ENCODE measurements at places on chromosomes 12 and 14.

- DNase-seq: no peak
These were observed 23.2 kb downstream of the LGALS3 start for GRCh38 chr14:55152052-55152753.

DNA sequence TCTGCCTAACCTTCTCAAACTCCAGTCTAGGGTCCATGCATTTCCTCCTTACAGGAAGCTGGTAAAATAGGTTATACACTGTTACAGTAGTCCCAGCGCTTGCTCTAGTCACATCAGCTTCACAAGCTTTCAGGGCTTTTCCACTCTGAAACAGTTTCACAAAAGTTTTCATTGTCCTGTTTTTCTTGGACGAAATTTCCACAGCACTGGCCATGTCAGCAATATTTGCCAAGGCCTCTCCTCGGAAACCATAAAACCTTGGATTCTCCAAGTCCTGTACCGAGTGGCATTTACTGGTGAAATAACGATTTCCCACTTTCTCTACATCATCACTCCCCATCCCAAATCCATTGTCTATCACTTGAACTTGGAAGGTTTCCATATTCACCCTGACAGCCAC lies 2.1 kb downstream of the MLH3 start:
- no peak for DNase-seq

DNA sequence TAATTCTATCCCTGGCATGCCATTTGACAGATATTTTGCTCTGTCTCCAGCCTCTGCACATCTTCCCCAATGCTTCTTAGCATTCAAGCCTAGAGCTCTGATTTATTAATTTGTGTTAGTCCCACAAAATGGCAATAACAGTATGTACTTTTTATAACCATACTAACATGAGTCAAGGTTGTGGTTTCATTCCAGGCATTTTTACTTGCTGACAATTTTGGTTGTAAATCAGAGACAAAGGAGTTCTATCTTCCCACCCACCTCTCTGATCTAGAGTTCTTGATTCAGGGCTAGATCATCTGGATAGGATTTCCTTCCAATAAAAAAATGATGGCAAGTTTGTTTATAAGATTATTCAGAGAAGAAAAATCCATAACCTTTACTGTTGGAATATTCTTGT lies 18.5 kb upstream of the CISTR start:
- DNase-seq: no peak

- no peak for DNase-seq
These were observed 189.5 kb downstream of the TTC8 start for GRCh38 chr14:89013698-89014568.

DNA sequence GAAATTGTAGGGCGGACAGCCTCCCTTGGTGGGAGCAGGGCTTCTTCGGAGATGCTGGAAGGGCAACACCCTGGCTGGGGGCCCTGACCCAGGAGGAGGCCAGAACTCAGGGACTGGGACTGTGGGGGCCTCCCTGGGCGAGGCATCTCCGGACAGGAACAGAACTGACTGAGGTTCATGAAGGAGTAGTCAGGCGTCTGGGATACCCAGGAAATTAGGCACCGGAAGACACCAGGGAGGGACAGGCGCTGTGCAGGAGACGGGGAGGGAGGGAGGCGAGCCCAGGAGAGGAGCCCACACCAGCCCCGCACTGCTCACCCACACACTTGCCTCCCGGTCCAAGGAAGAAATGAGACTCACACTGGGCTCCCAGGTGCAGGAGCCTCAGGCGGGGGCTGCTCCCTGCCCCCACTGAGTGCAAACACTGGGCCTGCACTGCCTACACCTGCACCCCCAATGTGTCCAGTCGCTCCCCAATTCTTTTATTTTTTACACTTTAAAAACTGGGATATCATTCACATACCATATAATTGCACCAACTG lies 262.6 kb upstream of the SFSWAP start:
- no peak for DNase-seq

DNA sequence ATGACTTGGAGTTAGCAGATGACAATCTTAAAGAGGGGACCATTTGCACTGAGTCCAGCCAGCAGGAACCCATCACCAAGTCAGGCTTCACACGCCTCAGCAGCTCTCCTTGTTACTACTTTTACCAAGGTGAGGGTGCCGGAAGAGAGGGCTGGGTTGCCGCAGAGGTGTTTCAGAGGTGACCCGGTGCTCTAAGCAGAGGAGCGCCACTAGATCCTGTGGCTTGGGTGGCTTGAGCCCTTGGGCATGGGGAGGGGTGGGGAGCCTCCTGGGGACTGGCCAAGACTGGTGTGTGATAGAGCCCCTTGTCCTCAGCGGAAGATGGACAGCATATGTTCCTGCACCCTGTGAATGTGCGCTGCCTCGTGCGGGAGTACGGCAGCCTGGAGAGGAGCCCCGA lies 17.7 kb downstream of the POP5 start:
- DNase-seq: no peak

GRCh38 chr12:109247831-109248654 lies 61.0 kb downstream of the FOXN4 start:
- no peak for DNase-seq

DNA sequence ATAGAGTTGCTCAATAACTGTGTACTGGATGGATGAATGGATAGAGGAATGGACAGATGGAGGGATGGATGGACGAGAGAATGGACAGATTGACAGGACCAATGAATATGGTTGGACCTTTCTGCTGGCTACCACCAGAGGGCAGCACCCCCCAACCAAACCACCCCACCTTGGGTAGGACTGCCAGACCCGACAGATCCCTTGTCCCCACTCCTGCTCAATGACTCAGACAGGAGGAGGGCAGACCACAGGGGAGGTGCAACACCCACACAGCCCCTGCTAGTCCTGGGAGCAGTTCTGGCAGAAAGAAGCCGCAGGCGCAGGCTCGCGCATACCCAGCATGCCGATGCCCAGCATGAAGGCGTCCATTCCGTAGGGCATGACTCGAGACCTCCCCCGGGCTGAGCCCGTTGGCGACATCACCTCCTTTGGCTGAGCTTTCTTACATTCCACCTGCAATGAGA lies 12.4 kb downstream of the MSI1 start:
- peak; percentile 82 for DNase-seq

GRCh38 chr12:116368196-116369194 lies 91.0 kb upstream of the MED13L start:
- no peak for DNase-seq

DNA sequence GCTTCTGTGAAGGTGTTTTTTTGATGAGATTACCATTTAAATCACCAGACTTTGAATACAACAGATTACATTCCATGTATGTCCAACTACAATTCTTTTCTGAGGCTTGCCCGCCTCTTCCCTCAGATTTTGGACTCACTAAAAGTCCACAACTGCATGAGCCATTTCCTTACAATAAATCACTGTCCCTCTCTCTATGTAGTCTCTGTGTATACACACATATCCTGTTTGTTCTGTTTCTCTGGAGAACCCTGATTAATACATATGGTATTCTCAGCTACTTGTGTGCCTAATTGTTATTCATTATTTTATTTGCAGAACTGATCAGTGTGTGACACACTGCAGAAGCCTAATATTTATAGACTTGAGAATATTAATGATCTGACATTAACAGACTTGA lies 2.4 kb upstream of the MIPOL1 start:
- no peak for DNase-seq

- peak; percentile 85 for DNase-seq
These were observed 379.6 kb downstream of the LRIG3 start for GRCh38 chr12:58540480-58541299.

GRCh38 chr12:2057041-2057794 lies 4.4 kb downstream of the CACNA1C start:
- peak; percentile 63 for DNase-seq

DNA sequence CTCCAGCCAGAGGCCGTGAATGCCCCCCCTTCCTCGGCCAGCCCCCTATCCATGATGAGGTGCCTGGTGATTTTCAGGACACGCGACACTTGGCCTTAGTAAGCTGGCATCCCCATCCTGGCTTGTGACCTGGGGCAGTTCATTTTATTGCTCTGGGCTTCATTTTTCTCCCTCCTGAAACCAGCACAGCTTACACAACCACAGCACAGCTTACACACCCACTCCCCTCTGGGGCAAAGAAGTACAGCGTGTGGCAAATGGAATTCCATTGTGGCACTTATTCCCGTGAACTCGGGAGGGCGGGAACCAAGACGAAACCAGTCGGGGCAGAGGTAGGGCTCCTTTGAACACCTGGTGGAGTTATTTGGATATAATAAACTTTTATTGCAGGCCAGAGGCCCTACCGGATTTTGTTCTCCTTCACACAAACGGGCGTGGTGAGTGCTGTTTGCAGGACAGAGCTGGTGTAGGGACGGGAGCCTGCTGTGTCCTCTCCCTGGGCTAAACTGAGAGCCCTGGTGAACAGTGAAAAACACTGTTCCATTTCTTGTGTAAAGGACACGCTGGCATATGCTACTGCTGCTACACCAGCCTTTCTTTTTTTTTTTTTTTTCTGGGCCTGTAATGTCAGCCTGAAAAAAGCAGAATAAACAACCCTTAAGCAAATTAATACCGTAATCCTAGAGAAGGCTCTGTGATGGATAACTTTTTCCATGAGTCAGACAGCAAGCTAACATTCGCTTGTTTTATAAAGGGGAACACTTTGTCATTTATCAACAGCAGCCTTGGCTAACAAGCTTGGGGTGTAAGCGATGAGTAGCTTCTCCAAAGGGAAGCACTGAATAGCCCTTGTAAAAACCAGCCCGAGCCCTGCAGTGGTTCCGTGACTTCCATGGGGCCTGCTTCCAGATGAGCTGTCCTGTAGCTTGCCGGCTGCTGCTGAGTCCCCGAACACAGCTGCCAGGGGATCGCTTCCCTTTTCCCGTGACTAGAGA lies 29.3 kb downstream of the CD9 start:
- DNase-seq: no peak

GRCh38 chr14:72609205-72609916 lies 284.5 kb downstream of the DPF3 start:
- DNase-seq: no peak

DNA sequence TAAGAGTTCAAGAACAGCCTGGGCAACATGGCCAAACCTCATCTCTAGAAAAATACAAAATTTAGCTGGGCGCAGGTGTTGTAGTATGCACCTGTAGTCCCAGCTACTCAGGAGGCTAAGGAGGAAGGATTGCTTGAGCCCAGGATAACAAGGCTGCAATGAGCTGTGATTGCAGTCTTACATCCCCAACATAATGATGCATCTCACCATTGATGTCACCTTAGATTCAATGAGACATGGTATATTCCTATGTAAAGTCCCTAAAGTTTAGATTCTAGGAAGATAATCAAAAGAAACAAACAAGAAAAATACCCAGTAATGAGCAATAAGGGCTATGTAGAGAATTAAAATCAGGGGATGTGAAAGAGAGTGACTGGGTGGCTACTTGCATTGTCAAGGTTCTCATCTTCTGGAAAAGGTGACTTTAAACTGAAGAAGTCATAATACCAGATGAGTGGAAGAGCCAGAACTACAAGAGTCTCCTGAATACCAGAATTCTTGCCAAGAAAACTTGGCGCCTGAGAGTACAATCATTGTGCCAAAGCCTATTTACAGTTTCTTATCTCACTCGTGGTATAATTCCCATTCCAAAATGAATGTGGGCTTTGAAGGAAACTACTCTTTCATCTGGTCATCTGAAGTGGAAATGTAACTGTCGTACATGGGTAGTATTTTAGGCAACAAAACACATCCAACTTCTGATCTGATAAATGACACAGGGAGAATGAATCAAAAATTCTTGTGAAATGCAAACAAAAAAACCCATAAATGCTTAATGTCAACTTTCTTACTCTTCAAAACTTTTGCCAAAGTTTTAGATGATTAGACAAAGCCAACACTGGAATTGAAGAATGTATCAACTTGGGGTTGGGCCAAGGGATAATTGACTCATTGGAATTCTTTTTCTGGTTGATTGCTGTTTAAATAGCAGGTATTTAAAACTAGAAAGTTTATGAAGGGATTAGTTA lies 81.1 kb upstream of the ST8SIA1 start:
- DNase-seq: no peak

GRCh38 chr14:61610900-61611299 lies 84.4 kb upstream of the HIF1A start:
- DNase-seq: no peak

DNA sequence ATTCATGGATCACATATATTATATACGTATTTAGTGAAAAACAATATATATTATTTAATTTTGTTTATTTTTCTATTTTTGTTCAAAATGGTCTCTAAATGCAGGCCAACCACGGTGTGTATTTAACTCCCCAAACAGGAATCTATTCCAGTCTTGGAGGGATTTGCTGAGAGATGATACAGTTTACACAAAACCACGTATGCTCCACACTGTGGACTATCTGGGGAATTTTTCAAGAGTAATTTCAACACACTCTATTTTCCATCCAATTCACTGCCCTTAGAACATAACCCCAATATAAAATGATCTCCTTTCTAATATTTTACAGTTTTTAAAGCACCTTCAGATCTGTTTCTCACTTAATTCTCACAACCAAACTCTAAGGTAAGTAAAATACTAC lies 15.3 kb downstream of the EML1 start:
- DNase-seq: no peak

DNA sequence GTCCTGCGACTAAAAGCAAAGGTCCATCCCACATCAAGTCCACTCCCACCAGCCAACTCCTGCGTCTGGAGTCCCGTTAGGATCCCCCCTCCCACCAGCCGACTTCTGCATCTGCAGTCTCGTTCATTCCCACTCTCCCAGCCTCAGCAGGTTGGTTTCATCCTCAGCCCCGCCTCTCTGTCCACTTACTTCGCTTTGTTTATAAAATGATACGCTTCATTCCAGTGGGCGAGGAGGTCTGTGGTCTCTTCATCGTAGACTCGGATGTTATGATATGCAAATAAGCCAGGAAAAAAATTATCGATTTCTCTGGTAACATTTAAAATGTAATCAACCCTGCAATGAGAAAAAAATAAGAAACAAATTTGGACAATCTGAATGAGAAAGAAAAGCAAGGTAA lies 56.8 kb downstream of the SSH1 start:
- no peak for DNase-seq

GRCh38 chr14:71384007-71384845 lies 477.0 kb downstream of the PCNX1 start:
- no peak for DNase-seq

GRCh38 chr14:50524060-50524459 lies 8.3 kb downstream of the MAP4K5 start:
- no peak for DNase-seq

DNA sequence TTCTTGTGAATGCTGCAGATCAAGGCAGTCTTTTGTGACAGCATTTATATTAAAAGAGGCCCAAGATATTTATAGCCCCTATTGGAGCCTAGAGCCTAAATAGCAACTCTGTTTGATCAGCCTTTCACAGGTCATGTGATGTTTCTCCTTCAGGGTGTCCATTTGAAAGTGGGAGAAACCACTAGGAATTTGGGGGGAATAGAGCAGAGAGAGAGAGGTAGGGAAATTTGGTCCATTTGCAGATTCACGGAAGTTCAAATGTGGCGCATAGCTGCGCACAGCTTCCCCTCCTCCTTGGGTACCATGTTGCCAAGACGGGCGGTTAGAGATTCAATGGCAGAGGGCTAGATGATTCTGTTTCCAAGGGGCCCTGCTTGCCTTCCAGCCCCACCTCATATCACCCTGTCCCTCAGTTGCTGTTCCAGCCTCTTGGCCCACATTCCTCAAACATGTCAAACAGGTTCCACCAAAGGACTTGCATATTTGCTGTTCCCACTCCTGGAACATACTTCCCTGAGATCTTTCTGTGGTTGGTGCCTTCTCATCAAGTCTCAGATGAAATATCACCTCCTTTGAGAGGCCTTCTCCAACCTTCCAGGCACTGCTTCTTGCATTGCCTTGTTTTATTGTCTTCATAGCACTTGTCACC lies 220.8 kb downstream of the CHST11 start:
- DNase-seq: no peak
